ENCODE measurements at places on chromosomes 5 and 9.

DNA sequence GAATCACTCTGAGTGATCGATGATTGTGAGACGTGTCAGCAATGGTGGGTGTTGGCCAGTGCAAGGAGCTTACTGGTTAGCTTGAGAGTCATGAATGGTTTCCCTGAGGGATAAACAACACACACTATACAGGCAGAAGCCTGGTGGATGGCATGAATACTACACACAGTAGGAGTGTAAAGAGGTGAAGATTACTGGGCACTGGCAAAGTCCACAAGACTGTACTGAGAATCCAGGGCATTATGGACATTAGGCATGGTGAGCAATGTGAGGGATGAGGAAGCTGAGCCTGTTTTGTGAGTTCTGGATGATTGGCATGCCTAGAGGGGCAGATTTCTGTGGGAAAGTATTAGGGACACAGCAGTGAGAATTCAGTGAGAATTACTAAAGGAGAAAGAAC is 71.3 kb downstream of the KDM4C start:
- DNase-seq: no peak

- DNase-seq: no peak
Measured at GRCh38 chr9:137075275-137075775, 2.0 kb upstream of the UAP1L1 start.

- no peak for DNase-seq
Measured at GRCh38 chr9:120921661-120922181, 4.9 kb downstream of the TRAF1 start.

GRCh38 chr9:6969805-6970204 is 212.0 kb downstream of the KDM4C start:
- no peak for DNase-seq

GRCh38 chr5:128480906-128481633 is 57.0 kb downstream of the FBN2 start:
- DNase-seq: no peak

GRCh38 chr9:95644377-95644776 is 127.6 kb upstream of the PTCH1 start:
- no peak for DNase-seq

- no peak for DNase-seq
Measured at GRCh38 chr5:10166392-10166791, 83.3 kb downstream of the ATPSCKMT start.

DNA sequence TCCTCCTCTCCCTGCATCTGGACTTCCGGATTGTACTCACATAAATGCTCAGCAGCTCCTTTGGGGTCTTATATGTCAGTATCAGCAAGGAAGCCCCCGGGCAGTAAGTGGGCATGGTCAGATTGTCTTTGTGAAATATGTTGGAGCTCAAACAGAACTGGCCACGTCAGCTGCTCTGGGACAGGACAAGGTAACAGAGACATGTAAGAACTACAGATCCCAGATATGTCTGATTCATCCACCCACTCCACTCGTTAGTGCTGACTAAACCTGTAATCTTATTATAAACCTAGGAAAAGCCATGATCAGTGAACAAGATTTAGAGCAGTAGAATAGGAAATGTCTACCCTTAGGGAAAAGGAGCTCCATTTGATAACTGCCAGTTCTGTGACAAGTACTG is 561.8 kb downstream of the CETN3 start:
- DNase-seq: no peak

DNA sequence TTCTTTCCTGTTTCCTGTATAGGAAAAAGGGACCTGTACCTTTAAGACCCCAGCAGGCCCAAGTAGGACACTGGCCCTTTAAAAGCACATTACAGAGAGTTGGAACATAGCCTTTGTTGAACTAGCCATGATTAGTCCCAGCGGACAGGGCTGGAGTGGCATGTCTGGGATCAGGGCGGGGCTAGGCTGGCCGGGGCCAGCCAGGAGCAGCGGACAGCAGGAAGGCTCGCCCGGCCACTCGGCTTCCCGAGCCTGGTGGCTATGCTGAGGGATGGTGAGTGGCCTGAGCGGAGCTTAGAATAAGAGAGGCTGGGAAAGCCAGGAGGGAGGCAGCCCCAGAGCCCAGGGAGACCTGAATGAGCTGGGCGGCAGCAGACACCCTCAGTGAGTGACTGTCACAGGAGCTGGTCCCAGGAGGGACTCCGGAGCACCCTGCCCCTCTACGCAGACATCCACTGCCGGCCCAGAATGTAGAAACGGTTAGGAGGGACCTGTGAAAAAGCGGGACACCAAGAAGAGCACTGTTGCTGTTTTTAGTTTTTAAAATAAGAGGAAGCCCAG is 92.1 kb downstream of the DAB2IP start:
- peak; percentile 51 for DNase-seq

DNA sequence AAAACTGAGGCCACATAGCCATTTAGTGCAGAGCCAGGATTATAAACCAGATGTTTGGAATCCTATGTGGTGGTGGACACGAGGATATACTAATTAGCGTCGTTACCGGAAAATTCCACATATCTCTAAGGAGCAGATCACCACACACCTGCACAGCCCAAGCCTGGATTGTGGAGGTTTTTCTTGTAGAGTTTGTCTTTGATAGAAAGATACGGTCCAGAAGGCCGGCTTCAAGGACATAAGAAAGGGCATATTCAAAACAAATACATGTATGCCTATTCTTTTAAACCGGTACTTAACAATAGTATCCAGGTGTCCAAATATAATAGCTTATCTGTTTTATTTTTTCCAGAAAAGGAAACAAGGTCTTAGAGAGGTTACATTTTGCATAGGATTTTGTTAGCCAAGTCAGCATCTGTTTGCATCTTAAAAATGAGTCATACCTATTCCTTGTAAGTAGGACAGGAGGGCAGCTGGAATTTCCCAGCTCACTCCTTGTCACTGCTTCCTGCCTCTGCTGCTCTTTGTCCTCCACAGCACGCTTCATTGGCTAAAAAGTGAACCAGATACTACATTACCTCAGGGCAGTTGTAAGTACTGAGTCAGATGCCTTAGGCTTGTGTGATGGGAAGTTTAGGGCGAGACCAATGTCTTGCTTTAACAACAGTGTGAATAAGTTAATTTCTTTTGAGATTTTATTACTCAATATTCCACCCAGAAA is 3.6 kb downstream of the TMC1 start:
- DNase-seq: no peak

- DNase-seq: no peak
Measured at GRCh38 chr5:54959673-54960418, 25.5 kb downstream of the ESM1 start.

- DNase-seq: no peak
Measured at GRCh38 chr5:1544294-1544961, 20.7 kb upstream of the LPCAT1 start.

DNA sequence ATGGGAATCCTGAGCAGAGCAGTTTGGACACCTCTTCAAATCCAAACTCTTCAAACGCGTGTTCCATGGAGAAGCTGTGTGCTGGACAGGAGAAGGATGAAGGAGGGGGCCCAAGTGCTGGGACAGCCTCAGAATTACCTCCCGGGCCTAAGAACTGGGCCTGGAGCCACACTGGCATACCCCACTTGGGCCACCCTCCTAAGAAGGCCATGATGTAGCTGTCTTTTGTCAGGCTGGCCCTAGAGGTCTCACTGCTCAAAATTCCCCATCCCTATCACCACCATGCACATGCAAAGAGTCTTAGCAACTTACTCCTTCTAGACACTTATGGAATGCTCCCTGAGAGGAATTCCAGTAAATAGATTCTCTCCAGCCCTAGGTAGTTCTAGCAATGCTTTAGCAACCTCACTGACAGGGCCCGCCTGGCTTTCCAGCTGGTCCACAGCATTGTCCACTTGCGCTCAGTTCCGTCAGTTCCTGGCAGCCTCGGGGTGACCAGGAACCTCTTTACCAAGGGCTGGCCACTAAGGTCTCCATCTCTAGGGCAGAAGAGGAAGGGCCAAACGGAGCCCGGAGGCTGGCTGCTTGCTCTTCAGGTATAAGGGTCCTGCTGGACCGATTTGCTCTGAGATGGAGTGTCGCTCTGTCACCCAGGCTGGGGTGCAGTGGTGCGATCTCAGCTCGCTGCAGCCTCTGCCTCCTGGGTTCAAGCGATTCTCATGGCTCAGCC is 75.3 kb downstream of the RGS3 start:
- no peak for DNase-seq

DNA sequence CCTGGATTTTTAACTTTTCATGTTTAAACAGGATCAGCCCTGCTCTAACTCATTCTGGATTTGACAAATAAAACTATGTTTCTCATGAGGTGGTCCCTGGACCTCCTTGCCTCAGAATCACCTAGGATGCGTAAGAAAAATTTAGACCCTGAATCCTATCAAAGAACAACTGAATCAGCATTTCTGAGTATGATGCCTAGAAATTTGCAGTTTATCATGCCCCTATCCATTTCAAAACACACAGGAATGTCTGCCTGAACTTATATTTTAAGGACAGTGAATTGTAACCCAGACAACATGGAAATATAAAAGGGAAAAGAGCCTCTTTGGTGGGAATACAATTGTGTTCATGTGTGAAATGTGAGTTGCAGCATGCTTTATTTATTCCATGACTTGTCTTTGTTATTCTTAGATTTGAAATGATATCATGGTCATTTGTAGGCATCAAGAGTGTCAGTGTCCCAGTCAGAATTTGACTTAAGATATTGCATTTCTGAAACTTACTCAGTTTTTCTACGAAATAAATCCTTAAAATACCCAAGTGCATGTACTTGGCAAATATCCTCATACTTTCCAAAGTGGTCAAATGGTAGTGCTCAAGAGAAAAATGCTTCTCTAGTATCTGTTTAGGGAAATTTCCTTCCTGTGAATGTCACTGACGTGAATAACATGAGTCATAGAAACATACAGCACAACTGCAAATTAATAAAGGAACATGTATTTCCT is 144.3 kb downstream of the GIN1 start:
- DNase-seq: no peak

DNA sequence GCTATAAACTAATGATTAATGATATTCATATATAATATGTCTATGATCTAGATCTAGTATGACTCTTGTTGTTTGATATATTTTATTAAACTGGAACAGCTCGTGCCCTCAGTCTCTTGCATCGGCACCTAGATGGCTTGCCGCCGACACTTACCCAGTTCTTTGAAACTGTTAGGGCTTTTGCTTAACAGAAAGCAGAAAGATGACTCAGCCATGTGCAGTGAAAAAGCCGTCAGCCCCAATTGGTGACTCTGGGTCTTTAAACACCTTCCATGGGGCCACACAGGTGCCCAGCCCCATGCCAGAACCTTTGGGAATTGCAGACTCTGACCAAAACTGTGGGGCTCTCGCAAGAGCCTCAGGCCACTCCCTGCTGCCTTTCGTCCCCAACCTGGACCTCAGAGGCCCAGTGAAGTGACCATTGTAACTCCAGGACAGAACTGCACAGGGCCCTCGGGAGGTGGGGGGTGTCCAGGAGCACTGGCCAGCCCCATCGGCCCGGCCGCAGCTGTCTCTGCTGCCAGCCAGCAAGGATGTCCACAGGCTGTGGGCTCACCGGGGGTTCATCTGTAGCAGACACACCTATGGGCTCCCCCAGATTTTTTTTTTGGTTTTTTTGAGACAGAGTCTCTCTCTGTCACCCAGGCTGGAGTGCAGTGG is 7.8 kb downstream of the LCN10 start:
- no peak for DNase-seq

- DNase-seq: no peak
Measured at GRCh38 chr5:44312374-44312773, 76.8 kb downstream of the FGF10 start.

DNA sequence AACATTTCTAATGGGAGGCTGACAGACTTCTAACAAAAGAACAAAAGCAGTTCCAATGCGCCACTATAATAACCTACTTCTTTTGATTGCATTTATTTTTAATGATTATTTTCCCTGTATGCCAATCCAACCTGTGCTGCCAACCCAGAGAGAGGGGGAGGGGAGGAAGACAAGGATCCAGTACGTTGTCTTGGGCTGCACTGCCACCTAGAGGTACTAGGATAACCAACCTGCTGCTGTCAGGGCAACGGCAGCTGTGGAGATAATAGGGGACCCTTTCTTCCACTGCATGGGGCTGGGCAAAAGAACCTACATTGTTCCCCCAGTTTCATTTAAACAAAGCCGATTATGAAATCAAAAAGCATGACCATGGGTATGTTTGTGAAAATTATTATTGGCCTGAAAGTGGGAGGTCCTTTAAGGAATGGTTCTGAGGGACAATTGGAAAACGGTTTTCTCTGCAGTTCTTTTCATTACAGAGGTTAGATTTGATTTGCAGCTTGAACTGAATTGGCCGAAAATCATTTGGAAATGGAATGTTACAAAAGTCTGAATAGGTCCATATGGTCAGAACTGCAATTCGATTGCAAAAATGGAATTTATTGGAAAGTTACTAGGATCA is 101.3 kb downstream of the RASEF start:
- DNase-seq: peak; percentile 89

DNA sequence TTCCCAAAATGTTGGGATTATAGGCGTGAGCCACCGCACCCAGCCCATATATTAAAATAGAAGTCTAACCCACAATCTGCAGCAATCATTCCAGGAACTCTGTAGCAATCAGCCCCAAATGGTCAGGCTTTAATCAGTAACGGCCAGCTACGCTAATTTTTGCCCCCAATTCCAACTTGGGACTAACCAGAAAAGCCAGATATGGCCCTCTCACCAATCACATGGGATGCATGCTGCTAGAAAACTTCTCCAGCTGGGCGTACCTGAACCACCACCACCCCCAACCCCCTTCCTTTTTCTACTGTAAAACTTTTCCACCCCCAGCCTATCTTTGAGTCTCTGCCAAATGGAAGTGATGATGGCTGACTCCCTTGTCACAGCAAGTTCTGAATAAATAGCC is 4.1 kb downstream of the SUSD1 start:
- DNase-seq: no peak

GRCh38 chr9:108049671-108050494 is 560.3 kb upstream of the KLF4 start:
- DNase-seq: no peak

GRCh38 chr5:107090506-107090905 is 580.2 kb downstream of the EFNA5 start:
- DNase-seq: no peak
